NCI-H69 (cell line): ENCODE measurements at places on chromosomes 7 and 10.

GRCh38 chr7:2029936-2030335, 202.8 kb downstream of the MAD1L1 start:
- no peak for DNase-seq

DNA sequence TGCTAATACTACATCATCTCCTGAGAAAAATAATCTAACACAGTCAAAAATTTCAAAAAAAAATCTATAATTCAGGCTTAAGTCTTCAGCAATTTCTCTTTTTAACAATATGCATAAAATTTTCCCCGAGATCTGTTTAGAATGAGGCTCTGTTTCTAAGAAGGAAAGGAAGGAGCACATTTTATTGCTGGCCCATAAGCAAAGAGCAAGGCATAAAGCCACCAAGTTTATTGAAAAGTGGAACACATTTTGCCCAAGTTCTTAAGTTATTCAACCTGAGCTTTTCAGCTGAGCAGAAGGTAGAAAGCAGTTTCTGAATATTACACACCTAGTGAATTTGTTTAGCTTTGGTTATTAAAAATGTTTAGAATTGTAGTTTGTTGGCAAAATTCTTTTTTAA, 73.9 kb downstream of the AGMO start:
- peak; percentile 15 for DNase-seq

DNA sequence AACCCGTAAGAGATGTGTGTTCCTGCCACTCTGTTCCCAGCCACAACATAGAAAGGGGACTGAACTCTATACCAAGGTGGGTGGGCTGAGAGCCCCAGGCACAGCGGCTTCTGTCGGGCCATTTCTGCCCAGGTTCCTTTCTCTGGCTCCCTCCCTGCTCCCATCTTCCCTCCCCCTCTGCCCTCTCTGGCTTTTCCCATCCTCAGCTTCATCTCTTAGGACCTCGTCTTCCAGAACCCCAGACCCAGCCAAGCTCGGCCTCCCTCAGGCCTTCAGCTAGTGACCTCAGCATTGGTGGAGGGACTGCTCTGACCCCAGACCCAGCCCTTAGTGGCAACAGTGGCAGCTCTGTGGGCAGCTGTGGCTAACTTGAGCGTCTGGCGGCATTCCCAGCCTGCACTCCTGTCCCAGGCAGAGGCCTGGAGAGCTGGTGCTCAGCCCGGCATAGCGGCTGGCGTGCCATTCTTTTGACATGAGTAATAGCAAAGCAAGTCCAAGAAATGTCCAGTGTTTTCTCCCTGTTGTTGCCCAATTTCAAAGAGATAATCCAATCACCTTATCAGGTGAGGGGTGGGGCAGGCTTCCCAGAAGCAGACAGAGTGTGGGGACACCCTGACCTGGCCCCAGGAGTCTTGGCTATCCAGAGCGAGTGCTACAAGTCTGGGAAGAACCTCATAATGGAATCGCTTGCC, 15.9 kb downstream of the PTPRE start:
- DNase-seq = no peak

GRCh38 chr7:101586078-101586905, 42.8 kb downstream of the MYL10 start:
- peak; percentile 86 for DNase-seq

- DNase-seq = no peak
Measured at GRCh38 chr7:68393051-68393450, 1205.2 kb upstream of the AUTS2 start.

DNA sequence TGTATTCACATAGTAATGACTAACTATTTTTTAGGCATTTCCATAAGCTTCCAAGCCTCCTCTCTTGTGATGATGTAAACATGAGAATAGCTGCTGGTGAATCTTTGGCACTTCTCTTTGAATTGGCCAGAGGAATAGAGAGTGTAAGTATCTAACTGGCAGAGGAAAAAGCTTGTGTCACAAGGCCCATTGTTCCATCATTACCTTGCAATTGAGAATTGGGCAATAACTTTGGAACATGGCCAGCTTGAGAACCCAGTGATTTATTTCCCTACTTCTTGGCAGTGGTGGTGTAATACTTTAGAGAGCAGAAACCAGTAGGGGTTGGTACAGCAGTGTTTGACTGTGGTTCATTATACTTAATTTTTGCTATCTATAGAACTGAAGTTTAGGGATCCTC, 12.0 kb downstream of the IFRD1 start:
- DNase-seq = peak; percentile 93

DNA sequence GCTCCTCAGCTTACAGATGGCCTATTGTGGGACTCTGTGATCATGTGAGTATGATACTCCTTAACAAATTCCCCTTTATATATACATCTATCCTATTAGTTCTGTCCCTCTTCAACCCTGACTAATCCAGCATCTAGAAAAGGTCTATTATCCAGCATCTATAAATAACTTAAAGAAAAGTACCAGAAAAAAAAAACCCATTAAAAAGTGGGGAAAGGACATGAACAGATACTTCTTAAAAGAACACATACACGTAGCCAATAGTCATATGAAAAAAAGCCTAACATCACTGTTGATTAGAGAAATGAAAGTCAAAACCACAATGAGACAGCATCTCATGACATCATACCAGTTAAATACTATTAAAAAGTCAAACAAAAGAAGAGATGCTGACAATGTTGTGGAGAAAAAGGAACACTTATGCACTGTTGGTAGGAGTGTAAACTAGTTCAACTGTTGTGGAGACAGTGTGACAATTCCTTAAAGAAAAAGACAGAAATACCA, 549.5 kb upstream of the GRM3 start:
- DNase-seq = no peak

- DNase-seq = no peak
Measured at GRCh38 chr10:77131214-77131613, 506.4 kb downstream of the KCNMA1 start.

DNA sequence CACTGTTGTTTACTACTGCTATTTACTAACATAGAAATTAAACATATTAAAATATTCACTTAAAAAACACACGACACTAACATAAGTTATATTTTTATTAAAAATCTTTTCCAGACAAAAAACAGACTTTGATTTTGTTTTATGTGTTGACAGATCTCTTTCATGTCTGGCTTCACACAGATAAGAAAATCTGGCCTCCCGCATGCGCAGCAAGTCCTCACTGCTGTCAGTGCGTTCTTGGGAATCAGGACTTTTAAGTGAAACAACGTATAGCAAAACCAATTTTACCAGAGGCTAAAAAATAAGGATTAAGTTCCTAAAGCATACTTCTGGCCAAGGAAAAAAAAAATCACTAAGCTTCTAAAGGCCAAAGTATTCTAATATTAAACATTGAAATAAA, 1.2 kb upstream of the IDI1 start:
- peak; percentile 14 for DNase-seq

- DNase-seq = no peak
Measured at GRCh38 chr10:13183625-13184024, 22.3 kb downstream of the MCM10 start.

DNA sequence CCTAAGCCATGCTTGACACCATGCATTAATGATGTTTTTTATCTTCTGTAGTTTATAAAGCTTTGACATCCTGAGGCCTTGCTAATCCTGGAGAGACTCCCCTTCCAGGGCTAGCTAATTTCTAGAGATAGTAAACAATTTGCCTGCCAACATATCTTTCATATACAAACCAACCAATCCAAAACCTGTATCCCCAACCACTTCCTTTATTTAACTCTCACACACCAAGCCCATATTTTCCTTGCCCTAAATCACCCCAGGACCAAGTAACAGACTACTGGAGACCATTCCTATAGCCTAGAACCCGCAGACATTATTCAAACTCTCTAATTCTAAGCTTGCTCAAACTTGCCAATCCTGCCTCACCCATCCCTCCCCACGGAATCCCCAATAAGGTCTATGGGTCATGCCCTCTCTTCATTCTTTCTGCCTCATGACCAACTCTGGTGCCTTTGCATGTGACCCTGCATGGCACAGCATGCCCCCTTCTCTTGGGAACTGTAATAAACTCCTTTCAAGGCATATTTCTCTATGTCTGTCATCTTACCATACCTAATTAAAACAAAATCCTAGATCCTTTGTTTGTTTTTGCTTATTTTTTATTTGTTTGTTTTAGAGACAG, 116.6 kb upstream of the CACUL1 start:
- no peak for DNase-seq

GRCh38 chr7:407721-408539, 111.7 kb downstream of the PDGFA start:
- DNase-seq = no peak

DNA sequence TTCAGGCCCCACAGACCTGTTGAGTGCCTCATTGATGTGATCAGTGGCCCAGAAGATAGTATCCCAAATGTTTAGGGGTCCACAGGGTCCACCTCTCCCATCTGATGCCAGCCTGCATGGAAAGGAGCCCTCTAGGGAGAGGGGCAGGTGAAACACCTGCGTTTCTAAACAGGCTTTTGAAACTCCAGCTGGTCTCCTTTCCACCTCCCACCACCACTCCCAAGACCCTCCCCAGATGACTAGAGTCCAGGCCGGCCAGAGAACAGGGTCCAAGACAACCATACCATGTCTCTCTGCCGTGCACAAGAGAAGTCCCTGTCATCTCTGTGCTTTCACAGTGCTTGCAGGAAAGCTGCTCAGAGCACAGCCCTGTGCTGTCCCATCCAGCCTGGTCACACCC, 105.0 kb upstream of the NANOS1 start:
- DNase-seq = no peak

GRCh38 chr10:90352288-90352687, 505.6 kb downstream of the HTR7 start:
- DNase-seq = no peak

DNA sequence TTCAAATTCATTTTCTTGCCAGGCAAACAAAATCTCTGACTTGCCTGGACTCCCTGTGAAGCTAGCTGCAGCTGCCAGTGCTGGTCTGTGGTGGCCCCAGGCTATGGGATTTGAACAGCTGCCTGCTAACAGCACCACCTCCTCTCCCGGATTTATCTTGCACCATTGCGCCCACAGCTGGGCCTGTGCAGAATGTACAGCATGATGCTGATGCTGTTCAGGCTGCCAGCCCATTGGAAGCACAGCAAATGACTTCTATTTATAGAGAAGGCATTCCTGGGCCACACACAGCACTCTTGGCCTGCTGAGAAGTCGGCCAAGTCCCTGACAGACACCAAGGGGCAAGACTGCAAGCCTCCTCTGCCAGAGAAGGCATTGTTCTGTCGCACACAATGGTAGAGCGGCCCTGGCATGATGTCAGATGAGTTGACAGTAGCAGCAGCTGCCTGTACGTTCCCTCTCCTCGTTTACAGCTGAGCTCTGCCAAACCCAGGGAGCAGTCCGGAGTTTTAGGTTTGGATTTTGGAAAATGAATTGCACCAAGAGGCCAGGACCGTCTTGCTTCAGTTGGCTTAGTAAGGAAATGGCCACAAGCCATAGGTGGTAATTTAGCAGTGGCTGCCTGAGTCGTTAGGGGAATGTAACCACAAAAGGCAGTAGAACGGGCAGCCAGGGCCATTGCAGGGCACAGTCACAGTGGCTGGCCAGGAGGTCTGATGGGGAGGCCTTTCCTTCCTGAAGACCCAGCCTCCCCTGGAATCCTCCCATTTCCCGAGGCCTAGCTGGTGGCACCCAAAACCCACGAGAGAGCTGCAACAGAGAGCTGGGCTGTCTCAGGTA, 38.5 kb downstream of the MTURN start:
- DNase-seq = peak; percentile 100

DNA sequence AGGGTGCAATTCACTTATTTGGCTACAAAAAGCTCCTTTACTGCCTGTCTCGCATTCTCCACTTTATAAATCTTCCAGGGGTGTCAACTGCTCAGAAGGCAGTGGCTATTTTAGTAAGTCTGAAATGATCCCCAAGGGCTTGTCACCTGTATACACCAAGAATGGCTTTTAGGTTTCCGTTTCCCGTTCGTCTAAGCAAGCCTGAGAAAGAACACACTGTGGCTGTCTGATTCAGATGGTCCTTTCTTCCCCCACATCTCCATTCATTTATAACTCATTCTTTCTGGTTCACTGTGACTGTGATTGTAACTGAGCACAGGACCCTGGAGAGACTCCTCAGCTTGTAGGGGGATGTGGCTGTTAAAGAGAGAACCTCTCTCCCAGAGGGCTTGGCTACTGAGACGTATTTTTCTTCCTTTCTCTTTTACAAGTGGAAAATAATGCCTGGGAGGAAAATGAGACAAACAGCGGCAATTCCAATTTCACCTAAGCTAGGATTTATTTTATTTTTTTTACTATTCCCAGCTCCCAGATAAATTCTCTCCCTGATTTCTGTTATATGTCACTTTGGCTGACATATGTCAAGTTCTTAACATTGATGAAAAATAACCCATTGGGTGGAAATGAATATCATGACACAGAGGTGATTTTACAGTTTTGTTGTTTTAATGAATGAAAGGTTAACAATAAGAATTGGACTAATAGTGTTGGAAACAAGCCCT, 129.3 kb downstream of the FAM107B start:
- DNase-seq = no peak

DNA sequence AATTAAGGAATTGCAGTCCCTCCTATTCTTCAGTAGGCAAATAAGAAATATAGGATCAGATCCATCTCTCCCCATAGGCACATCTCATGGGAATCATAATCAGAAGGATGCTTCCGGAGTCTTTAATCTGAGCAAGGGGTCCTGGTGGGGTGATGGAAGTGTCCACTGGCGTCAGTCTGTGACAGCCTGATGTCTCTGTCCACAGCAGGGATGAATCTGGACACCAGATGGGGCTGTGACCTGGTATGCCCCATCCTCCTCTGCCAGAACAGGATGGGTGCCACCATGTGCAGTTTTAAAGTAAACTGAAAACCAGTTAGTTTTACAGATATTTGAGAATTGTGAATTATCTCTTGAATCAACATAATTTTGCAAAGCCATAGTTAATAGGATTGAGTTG, 148.7 kb downstream of the C1GALT1 start:
- no peak for DNase-seq

- no peak for DNase-seq
Measured at GRCh38 chr10:122257041-122257440, 14.1 kb upstream of the BTBD16 start.

- peak; percentile 63 for DNase-seq
Measured at GRCh38 chr10:123135415-123136141, at the start of gene HMX3. TSS of gene HMX3 (plus strand) at chr10:123135970. CDS start at chr10:123136051, 81 bp downstream.
